ENCODE measurements at places on chromosomes 7 and 10. TPM values are rescaled to one million over a fixed set of nuclear protein-coding genes. Genes with fewer than 3 reads are reported as not detected.

GRCh38 chr7:113446391-113446790 lies 328.0 kb upstream of the SMIM30 start:
- DNase-seq, result no peak

GRCh38 chr7:29510028-29510427 lies 53.6 kb upstream of the PRR15 start:
- no peak for DNase-seq

CLEC5A gene
- not detected for total RNA-seq

DNA sequence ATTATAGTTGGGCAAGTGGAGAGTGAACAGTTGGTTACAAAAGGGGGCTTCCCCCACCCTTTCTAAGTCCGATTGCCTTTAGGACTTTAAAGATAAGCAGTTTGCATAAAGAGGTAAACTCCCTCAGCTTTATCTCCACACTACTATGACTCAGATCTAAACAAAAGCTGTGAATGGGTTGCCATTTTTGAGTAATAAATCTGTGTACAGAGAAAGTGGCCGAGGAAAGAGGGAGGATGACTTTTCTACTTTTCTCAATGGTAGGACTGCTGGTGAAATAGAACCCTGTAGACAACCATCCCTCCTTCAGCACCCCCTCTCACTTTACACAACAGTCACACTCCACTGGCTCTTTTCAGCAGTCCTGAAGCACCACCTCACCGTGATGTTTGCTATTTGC lies 71.2 kb downstream of the DNMBP start:
- no peak for DNase-seq

GRCh38 chr10:14276210-14276609 lies 54.5 kb downstream of the FRMD4A start:
- no peak for DNase-seq

GRCh38 chr10:63977329-63977923 lies 456.2 kb downstream of the REEP3 start:
- no peak for DNase-seq

DNA sequence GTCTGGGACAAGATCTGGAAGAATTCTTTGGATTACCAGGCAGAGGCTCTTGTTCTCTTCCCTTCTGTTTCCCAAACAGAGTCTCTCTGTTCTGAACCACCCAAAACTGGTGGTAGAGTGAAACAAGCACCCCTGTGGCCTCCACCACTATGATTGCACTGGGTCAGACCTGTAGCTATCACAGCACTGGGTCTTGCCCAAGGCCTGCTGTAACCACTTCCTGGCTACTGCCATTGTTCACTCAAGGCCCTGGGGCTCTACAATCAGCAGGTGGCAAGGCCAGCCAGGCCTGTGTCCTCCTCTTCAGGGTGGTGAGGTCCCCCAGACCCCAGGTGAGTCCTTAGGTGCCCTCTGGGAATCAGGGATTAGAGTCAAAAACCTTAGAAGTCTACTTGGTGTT lies 4.1 kb upstream of the LRRC17 start:
- no peak for DNase-seq

GCK gene
- total RNA-seq, result 0.39 TPM

DNA sequence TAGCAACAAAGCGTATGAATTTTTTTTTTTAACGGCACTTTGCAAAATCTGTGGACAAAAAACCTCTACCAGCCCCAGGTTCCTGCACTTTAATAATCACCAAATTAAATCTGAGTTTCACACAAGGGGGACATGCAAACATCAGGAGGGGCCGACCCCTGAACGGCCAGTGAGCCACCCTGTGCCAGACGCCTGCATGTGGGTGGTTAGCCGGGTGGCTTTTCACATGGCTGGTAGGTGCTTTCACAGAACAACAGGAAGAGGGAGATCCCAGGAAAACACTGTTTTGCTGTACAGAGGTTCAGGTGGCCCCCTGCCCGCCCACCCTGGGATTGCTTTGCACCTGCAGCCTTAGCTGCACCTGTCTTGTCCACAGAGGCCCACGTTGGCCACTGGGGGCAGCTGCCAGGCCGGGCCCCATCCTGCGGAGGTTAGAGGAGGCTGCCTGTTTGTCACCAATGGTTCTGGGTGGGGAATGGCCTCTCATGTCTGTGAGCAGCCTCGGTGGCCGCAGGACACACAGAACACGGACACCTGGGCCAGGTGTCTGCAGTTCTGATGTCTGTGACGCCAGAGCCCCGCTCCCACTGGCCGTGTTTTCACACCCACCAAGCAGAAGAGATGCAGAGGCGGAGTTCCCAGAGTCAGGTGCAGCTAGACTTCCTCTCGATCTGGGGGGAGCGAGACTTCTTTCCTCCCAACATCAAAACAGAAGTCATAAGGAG lies 107.7 kb downstream of the FAM53B start:
- no peak for DNase-seq

GRCh38 chr7:12127455-12127854 lies 83.6 kb upstream of the TMEM106B start:
- no peak for DNase-seq
